ENCODE measurements at places on chromosomes 5 and 9.

GRCh38 chr9:78994471-78994870 is 577.3 kb upstream of the TLE4 start:
- no peak for DNase-seq

- no peak for DNase-seq
These were observed 50.0 kb upstream of the SH3GL2 start for GRCh38 chr9:17528859-17529258.

DNA sequence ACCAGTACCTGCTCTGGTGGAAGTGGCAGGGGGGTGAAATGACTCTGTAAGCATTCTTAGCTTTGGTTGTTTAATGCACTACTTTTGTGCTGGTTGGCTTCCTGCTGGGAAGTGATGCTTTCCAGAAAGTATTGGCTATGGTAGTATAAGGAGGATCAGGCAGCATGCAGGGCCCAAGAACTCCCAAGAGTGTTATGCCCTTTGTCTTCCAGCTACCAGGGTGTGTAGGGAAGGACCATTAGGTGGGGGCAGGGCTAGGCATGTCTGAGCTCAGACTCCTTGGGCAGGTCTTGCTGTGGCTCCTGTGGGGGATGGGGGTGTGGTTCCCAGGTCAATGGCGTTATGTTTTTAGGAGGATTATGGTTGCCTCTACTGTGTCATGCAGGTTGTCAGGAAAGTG is 135.8 kb upstream of the TRPC7 start:
- no peak for DNase-seq

DNA sequence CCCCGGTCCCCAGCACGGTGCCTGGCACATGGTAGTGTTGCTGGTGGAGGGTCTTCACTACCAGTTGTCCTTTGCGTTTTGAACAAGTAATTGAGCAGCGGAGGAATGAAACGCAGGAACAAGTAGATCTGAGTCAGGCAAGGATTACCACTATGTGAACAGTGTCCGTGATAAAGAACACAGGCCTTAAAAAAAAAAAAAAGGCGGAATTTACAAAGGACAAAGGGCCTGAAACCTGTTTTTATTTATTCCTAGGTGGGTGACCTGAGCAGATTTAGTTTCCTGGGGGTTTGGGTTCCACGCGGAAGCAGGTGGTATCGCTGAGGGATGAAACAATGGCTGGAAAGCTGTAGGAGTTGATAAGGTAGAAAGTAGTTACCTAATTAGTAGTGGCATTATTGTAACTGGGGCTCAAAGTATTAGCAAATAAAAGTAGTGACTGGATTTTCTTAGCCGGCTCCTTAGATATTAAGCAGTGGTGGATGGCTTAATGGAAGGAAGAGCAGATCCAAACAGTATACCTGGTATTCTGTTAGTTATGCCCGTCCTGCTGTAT is 1.1 kb downstream of the RUSC2 start:
- no peak for DNase-seq

GRCh38 chr5:74357827-74358226 is 282.7 kb downstream of the ENC1 start:
- no peak for DNase-seq

DNA sequence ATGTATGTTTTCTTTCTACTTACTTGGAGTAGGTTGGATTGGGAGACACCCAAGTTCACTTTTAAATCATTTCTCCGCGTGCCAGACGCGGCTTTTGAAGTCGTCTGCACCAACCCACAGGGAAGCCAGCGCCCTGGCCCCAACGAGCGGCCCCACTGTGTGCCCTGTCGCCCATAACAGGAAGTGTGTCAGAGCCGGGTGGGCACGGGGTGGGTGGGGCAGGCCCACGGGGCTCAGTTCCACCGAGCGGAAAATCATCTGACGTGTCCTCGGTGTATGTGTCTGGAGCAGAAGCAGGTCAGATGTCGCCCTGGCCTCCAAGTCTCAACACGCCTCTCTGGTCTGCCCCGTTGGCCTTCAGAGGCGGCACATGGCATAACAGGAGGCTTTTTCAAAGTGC is 22.7 kb upstream of the SMIM23 start:
- no peak for DNase-seq

DNA sequence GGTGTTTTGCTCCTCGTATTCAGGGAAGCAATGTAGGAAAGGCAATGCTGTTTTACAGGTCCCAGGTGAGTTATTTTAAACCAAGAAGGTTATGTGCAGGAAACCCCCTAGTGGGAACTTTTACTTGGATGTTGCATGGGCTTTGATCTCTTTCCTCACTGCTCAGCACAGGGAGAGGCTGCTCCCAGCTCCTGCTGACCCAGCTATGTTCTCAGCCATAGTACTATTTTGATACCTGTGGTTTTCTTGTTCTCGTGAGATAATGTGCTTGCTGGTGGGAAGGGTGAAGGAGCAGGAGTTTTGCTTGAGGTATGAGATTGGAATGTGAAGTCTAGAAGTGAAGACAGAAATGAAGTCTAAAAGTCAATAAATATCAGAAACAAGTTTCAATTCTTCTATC is 265.6 kb upstream of the FBXL7 start:
- no peak for DNase-seq
